ENCODE measurements at places on chromosomes 16 and 17.
A peak's percentile ranks its signal among the peaks of the same experiment; 100 is the strongest.

DNA sequence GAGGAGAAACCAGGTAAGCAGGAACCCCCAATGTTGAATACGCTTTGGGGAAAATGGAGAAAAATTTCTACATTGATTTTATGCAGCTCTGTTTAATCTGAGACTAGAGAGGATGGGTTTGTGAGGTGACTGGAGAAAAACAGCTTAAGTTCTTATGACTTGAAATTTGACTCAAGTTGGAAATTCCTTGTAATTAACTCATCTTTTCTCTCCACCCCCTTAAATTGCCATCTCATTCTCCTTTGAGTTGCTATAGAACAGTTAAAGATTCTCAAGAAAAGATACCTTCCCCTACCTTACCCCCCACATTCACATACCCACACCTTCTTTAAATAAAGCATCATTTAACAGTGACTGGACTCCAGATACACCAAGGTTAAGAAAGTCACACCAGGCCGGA is 24.2 kb downstream of the ZNRF1 start:
- DNase-seq, result no peak

DNA sequence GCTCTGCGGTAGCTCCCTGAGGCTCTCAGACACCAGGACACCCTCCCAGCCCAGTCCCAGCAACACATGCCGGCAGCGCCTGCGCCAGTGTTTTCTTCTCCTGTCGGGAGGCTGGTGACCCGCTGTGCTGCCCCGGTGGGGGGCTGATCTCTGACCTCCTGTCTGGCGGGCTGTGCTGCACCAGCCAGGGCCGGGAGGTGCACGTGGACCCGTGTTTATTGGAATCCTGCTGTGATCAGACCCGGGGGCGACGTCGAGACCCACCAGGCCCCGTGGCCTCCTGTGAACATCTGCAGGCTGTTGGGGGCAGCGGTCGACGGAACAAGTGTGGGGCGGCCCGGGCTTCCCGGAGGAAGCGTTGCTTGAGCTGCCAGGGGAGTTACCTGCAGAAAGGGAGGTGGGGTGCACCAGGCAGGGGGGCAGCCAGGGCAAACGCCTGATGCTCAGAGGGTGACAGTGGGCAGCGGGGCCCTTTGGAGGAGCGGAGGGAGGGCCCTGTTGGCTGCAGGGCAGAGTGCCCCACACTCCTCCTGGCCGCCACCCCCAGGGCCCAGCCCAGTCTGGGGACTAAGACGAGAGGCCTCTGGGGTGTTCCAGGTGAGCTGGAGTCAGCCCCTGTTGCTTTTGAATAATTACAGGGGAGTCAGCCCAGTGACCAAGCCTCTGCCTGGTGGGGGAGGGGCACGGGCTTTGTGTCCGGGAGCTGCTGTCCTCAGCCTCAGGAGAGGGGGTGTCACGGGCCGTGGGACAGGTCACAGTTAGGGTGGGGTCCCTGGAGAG is 2.3 kb upstream of the SSTR5 start:
- DNase-seq, result no peak

- DNase-seq, result no peak
Measured at GRCh38 chr16:51939378-51939871, 607.5 kb downstream of the TOX3 start.

DNA sequence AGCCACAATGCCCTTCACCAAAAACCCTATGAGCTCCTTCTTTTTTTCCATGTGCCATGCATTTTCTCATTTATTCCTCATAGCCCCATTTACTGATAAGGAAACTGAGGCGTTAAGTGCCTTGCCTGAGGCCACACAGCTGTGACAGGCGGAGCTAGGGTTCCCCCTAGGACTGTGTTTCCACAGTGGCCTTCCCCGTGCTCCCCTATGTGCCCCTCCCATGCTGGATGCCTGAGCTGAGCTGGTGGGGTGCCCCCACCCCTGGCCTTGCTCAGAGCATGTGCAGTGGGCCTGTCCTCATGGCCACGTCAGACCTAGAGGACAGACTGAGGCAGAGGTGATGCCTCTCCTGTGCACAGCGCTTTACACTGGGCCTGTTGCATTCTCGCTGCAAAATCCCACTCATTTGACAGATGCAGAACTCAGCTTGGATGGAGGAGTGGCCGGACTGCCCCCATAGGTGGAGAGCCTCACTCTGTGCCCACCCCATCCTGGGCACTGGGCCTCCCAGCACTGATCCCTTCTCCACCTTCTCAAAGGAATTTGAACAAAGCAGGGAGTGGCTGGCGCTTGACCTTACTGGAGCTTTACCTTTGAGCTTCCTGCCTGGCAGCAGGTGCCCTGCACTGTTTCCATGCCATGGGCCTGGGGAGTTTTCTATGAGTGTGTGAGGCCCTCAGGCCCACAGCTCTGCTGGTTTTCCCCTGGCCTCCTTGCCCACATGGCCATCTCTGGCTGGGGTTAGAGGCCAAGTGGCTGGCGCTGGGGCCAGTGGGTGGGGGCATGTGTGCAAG is 2.6 kb downstream of the MAP2K3 start:
- DNase-seq, result peak; percentile 77

GRCh38 chr16:65218348-65218747 is 96.5 kb upstream of the CDH11 start:
- DNase-seq, result no peak

DNA sequence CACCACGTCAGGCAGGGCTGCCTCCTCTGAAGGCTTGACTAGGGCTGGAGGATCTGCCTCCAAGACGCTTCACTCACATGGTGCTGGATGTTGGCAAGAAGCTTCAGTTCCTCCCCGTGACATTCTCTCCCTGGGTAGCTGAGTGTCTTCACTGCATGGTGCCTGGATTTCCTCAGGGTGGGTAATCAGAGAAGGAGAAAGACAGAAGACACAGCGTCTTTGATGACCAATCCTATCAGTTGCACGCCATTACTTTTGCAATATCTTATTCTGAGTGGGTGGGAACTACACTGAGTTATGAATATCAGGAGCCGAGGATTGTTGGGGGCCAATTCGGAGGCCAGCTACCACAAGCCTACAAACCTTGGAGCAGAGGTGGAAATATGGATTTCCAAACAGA is 139.7 kb downstream of the SHISA6 start:
- DNase-seq, result no peak
